ENCODE measurements at places on chromosomes 1 and 21.

- DNase-seq: no peak
These were observed 40.1 kb downstream of the PTAFR start for GRCh38 chr1:28136169-28136921.

- DNase-seq: no peak
These were observed 8.6 kb downstream of the COL6A1 start for GRCh38 chr21:45990049-45990711.

DNA sequence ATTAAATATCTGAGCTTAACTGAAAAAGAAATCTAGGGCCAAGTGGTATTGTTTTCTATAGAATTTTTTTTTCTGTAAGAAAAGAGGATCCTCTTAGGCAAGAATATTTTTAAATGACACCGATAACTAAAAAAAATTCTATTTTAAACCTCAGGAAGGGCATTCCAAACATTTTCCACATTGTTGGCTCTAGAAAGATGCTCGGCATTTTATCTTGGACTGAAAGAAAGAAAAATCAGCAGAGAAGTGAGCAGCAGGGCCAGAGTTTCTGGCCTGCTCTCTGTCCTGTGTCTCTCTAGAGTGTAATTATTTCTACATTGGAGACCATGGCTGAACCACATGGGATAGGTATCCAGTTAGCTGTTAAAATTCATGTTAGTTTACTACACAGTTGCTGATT is 192.5 kb upstream of the GREM2 start:
- DNase-seq: no peak

DNA sequence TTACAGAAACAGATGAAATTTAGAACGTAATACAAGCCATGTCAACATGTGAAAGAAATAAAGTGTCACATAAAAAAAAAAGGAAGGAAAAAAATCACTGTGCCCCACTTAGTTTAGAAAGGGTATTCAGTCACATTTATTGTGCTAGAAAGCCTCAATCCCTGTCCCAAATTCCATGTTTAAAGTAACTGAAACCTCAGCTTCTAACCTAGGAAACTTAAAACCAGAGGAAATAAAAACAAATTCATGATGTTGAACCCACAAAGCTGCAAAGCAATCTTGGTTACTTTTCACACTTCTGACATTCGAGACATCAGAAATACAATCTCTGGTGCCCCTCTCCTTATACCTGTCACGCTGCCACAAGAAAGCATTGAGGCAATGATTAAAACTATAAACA is 101.8 kb downstream of the NBPF12 start:
- no peak for DNase-seq

- DNase-seq: no peak
These were observed 62.8 kb downstream of the CNST start for GRCh38 chr1:246629030-246629429.

GRCh38 chr1:203287109-203287893 is 18.0 kb upstream of the BTG2 start:
- DNase-seq: peak; percentile 64

- DNase-seq: no peak
These were observed 56.3 kb upstream of the SYT6 start for GRCh38 chr1:114209971-114210370.

DNA sequence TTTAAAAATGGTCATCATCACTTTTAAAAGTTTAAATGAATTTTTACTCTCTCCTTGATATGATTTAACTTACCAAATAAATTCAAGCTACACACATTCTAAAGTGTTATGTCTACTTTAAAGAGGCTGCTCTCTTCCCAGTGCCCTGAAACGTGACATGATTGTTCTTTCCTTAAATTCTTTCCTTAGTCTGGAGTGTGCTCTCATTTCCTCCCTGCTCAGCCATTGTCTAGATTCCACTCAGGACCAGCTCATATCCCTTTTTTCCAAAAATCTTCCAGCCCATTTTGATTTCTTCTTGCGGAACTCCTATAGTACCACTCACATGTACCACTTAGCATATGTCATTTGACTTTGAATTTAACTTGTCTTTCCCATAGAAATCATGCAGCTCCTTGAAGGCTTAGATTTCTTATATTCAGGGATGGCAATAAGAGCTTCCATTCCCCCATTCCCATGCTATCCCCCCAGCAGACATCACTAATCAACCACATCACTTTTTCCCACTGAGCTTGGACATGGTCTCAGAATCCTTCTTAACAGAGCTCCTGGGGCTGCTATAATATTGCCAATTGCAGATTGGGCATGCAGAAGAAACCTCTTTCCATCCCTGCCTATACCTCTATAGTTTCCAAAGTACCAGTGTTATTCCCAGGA is 54.7 kb upstream of the ITPKB start:
- no peak for DNase-seq

- DNase-seq: no peak
These were observed 52.3 kb downstream of the PLEKHA6 start for GRCh38 chr1:204307334-204307883.

DNA sequence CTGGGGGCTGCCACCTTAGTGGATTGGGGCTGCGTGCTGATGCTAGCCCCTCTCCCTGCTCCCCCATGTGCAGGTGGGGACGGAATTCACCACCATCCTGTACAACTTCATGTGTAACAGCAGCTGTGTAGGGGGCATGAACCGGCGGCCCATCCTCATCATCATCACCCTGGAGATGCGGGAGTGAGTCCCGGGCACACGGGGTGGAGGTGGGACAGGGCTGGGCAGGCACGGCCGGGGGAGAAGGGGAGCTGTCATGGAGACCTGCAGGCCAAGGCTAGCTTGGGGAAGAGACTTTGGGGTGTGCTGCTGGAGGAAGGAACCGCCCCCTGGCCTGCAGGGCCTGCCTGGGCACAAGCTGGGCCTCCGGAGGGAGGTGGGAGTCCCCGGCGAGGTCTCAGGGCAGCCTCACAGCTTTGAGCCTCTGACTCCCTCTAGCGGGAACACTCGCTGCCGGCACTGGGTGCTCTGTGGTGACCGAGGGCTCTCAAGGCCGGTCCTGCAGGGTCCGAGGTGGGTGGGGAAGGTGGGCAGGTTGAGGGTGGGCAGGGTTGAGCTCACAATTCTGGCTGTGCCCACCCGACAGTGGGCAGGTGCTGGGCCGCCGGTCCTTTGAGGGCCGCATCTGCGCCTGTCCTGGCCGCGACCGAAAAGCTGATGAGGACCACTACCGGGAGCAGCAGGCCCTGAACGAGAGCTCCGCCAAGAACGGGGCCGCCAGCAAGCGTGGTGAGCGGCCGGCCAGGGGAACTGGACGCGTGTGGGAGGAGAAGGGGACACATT is 25.0 kb upstream of the CCDC27 start:
- no peak for DNase-seq

DNA sequence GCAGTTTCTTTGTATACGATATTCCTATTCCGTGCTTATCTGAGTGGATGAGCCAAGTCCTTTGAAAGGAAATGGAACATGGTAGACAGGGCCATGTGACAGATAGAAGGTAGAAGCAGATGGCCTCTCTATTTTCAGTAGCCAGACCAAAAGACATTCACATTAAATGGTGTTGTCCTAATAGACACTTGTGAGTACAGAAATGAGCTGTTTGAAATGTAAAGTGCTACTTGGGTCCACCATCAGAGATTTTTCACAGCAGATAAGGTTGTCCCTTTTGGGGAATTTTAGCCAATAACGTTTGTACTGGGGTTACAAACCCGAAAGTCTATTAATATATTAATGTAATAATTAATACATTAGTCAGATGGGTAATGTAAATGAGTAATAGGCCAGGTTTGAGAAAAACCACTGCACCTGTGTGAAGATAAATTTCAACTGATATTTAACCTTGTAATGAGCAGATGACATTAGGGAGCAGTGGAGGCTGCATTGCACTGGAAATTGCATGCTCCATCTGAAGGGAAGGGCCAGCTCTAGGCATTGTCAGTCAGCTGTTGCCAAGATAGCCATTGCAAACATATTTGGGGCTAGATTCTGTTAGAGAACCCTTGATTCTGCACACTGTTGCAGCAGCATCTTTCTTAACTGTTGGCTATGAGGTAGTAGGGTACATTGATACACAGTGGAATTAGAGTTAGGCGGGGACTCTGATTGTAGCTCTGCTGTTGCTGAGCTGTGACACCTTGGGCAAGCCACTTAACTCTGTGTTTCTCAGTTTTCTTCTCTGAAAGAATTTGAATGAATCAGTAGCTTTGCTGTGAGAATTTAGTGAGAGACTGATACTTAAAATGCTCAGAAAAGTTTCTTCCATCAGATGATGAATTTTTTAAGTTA is 43.8 kb downstream of the FGGY start:
- no peak for DNase-seq

Data from stimulated activated CD8-positive, alpha-beta memory T cell treated with anti-CD3 and anti-CD28 coated beads, Interleukin-4, amount 100 ng/mL, for 4 hours (primary cell).